ENCODE measurements at places on chromosomes 12 and 14.

- DNase-seq = no peak
Observed at GRCh38 chr14:84694161-84694560, 835.8 kb upstream of the FLRT2 start.

- DNase-seq = no peak
Observed at GRCh38 chr14:56585461-56586084, 6.0 kb downstream of the TMEM260 start.

DNA sequence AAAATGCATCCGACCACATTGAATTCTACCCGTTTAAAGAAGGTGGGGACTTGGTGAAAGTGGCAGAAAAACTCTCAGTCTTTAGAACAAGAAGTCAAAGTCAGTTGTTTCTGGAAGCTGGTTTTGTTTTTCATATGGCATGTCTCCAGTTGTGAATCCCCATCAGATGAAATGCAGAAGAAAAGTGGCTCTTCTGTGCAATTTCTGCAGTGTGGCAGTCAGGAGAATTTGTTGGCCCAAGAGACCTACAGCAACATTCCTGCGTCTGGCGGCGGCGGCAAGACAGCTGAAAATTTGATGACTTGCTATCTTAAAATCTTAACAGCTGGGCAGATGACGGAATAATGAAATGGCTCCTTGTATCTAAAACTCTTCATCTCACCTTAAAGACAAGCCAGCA is 201.5 kb downstream of the FOXN3 start:
- DNase-seq = peak; percentile 47

- DNase-seq = no peak
Observed at GRCh38 chr12:96710127-96710745, 196.8 kb upstream of the NEDD1 start.

GRCh38 chr12:4027412-4027811 is 154.2 kb upstream of the PARP11 start:
- no peak for DNase-seq

GRCh38 chr14:100271247-100271939 is 32.4 kb downstream of the YY1 start:
- no peak for DNase-seq

- peak; percentile 32 for DNase-seq
Observed at GRCh38 chr14:51395361-51395849, 155.4 kb downstream of the TMX1 start.

DNA sequence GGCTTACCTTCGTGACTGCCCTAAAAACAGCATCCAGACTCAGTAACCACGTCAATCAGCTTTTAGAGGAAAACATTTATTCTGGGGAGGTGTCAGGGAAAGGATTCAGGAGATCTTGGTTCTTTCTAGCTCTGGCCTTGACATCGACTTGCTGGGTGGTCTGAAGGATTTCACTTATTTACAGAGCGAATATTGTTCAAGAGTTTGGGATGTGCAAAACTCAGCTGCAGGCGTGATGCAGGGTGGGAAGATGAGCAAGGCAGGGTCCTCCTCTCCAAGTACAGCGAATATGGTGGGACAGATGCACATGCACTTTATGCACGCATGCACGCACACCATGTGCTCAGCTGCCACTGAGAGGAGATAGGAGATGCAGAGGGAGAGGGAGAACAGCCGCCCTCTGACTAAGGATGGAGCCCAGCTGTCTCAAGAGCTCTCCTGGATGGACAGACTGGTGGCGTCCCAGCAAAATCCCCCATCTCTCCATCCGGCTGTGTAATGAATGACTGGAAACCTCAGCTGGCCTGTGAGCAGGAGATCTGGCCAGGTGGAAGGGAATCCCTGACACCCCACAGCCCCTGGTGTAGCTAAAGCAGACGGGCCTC is 24.4 kb upstream of the BDKRB1 start:
- DNase-seq = no peak

- DNase-seq = peak; percentile 66
Observed at GRCh38 chr12:3034067-3034750, 43.0 kb upstream of the TSPAN9 start.

DNA sequence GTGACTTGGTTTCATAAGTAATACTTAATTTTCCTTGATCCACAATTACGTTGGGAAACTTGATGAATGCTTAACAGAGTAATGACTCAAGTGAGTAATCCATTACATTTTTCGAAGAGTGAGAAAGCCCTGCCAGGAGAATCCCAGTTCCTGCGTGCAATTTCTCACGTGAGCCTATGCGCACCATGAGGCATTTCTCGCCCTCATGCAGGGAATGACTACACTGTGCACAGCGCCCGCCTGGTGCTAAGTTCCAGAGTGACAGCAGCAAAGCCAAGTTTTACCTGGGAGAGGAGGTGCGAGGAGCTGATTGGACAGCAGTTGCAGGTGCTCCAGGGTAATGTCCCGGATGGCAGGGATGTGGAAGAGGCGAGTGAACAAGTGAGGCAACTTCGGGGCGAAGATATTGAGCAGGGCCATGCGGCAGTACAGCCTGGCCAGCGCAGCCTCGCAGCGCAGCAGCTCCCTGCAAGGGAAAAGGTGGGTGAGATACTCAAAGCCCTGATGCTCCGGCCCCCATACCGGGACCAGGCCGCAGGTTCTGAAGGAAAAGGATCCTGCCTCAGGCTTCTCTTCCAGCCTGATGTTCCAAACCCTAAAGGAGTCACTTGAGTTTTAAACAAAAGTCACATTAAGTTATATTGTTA is 69.4 kb downstream of the TRAFD1 start:
- no peak for DNase-seq

DNA sequence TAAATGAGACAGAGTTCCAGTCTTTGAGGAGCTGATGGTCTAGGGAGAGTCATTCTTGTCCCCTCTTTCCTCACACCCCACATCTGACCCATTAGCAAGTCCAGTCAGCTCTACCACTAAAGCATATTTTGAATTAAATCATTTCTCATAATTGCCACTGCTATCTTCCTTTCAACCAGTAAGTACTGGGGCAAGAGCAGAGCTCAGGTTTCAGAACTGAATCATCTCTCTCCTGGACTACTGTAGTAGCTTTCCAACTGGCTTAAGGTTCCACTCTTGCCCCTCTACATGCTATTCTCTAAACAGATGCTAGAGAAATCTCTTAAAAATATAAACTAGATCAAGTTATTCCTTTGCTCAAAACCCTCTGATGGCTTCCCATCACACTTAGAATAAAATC is 218.3 kb downstream of the TTC6 start:
- DNase-seq = no peak

DNA sequence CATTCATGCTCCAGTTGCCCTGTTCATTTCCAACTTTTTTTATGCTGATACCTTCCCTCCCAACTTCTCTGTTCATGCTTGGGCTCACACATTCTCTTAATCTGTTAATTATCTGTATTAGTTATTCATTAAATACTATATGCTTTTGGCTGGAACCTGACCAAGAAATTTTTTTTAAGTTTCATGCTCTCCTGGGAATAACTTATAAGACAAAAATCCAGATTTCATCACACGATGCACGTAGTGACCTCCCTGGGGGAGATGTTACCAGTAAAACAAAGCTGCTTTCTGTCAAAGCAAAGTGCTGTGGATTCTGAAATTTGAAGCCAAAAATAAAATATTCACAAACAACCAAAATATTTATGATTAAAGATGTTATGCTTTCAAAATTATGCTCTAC is 215.0 kb upstream of the USP15 start:
- DNase-seq = no peak

DNA sequence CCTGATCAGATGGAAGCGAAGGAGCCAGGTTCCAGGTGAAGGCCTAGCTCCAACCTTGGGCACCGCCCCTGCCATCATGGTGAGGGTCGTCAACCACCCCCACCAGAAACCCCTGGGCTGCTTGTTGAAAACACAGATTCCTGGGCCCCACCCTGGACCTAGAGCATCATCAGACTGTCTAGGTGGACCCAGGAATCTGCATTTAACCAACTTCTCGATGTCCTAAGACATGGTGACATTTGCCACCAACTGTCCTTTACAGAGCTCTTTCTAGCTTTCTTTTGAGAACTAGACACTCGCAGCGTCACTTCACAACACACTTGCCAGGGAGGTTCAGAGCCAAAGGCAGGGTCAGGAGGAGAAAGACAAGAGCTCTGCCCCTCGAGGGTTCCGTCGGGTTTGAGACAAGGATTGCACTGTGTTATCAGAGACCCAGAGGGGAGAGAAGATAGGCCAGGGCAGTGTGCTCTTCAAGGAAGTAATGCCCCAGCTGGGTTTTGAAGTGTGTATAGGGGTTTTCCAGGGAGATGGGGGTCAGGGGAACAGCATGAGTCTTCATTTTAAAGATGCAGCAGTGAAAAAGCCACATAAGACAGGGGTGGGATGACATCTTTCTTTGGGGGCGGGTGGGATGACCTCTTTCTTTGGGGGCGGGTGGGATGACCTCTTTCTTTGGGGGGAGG is 24.6 kb downstream of the RFLNA start:
- DNase-seq = no peak

- DNase-seq = no peak
Observed at GRCh38 chr12:123741937-123742572, 20.0 kb upstream of the DNAH10 start.

DNA sequence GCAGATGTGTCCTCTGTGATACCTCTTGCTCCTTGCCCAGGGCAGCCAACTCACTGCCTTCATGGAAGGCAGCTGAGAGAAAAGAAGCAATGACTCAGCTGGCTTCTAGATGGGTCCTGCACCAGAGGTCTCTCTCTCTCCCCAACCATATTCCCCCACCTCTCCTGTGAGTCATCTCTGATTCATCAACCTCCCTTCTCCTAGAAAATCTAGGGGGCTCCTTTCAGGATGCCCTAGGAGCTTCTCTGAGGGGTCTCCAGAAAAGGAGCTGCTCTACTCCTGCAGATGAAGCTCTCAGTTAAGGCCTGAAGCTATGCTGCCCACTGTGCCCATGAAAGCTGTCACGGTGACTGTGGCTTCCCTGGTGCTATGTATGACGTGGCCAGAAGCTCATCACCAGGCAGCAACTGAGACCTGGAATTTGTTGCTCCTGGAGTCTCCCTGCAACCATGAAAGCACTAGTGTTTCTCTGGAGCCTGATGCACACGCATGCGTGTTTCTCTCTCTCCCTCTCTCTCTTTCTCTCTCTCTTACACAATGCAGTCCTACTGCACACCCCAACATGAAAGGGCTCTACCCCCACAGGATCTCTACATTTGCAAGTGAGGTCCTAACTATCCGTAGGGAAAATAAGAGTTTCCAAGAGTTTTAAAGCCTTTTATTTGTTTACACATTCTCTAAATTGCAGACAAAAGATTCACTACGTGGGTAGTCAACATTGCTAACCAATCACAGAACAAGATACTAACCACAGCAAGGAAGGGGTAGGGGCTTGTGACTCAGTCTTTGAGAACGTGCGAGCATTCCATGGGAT is 285.3 kb downstream of the DPF3 start:
- peak; percentile 7 for DNase-seq

GRCh38 chr12:89947437-89948270 is 239.0 kb upstream of the ATP2B1 start:
- no peak for DNase-seq

DNA sequence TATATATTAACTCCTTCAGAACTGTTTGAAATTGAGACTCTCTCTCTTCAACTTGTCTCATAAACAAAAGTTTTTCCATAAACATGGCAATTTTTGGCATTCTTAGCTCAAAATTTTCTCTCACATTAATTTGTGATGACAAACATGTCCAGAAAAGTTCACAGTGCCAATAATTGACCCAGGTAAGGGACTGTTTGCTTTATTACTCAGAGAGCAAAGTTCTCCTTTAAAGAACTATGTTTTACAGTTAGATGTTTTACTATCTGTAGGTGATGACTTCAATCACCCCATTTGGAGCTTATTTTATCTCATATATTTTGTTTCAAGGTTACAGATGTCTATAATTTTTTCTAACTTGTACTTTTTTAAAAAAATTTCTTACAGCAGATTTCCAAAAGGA is 855.6 kb downstream of the SLC16A7 start:
- no peak for DNase-seq

DNA sequence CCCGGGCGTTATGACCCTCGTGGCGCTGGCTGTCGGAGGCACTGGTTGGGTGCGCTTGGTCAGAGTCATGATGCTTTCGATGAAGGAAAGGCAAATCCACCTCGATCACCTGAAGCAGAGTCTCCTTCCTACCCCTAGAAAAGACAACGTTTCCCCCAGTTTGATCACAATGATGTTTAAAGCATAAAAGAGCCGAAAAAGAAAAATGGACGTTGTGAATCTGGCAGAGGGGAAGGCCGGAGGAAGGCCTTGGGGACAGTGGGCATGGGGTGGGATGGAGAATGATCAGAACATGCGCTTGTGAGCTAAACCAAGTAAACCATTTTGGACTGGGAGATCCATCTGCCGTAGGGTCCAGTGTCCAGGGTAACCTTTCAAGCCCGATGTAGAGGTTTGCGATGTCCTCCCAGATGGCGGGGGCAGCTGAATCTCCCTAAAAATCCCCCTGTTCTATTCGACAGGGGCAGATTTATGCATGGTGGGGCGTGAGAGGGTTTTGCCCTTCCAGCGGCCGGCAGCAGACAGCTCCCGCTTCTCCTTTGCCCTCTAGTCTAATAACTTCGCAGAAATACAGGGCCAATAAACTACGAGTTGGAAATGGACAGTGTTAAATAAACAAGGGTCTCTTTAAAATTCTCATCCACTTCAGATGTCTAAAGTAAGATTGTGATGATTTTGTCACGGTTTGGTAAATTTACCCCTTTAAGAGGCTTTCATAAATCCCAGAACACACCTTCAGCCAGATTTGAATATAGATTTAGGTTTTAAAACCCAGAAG is 2.3 kb upstream of the OTX2 start:
- DNase-seq = no peak

- DNase-seq = no peak
Observed at GRCh38 chr14:64724578-64724930, 20.3 kb downstream of the PLEKHG3 start.

- no peak for DNase-seq
Observed at GRCh38 chr12:40104461-40105264, 1.2 kb downstream of the SLC2A13 start.

DNA sequence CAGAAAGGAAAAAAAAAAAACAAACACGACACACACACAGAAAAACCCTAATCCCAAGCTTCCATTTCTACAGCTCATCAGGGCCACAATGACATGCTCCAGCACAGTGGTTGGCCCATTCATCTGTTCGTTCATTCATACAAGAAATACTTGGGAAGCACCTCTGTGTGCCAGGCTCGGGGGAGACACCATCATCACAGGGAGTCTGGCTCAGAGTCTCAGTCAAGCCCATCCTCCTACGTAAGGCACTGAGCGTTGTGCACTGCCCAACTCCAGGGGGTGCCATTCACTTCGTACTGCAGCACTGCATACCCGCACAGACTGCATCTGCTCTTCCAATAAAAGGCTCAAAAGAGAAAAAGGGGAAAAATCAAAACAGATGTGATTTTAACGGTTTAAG is 15.3 kb downstream of the VPS37B start:
- peak; percentile 86 for DNase-seq

GRCh38 chr12:70278945-70279344 is 35.7 kb downstream of the CNOT2 start:
- DNase-seq = no peak

- DNase-seq = no peak
Observed at GRCh38 chr12:128554546-128555304, 269.0 kb downstream of the SLC15A4 start.

All from pons (tissue), 1 donor.